Stimulated activated CD4-positive, alpha-beta T cell treated with anti-CD3 and anti-CD28 coated beads, Interleukin-15, amount 100 ng/mL, for 24 hours (primary cell): ENCODE measurements at places on chromosomes 3 and 15.

DNA sequence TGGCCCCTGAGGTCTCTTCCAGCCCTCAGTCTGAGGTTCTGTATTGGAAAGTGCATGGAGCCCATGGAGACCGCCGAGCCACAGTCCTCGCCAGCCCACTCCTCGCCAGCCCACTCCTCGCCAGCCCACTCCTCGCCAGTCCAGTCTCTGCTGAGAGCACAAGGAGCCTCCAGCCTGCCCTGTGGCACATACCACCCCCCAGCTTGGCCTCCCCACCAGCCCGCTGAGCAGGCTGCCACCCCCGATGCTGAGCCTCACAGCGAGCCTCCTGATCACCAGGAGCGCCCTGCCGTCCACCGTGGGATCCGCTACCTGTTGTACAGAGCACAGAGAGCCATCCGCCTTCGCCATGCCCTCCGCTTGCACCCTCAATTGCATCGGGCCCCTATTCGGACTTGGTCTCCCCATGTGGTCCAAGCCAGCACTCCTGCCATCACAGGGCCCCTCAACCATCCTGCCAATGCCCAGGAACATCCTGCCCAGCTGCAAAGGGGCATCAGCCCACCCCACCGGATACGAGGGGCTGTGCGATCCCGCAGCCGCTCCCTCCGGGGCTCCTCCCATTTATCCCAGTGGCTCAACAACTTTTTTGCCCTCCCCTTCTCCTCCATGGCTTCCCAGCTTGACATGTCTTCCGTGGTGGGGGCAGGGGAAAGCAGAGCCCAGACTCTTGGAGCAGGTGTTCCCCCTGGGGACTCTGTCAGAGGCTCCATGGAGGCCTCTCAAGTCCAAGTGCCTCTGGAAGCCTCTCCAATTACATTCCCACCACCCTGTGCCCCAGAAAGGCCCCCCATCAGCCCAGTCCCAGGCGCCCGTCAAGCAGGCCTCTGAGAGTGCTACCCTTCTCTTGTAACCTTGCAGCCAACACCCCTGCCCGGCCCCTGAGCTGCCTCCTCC lies 40.9 kb downstream of the PML start:
- DNase-seq = no peak

GRCh38 chr3:50322115-50322385 lies 495 bp downstream of the HYAL2 start:
- no peak for DNase-seq

DNA sequence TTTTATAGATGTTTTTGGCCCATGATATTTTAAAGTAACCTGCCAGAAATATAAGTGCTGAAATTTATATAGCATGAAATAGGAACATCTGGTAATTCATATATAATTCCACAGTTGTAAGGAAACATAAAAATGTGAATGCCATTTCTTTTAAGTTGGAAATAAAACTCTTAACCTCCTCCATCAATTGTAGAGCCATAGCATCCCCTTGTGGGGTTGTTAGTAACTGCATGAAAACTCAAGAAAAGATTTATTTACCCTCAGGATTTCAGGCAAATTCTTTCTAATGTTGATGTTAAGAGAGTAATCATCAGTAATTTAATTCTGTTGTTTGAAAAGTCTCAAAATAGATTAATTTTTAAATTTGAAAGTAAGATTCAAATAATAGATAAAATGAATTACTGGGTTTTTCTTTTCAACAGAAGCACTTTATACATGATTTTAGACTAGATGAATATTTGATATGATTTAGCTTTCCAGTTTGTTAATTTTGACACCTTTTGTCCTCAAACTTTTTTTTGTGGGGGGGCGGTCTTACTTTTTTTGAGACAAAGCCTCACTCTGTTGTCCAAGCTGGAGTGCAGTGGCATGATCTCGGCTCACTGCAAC lies 74.7 kb downstream of the RASA2 start:
- peak; percentile 31 for DNase-seq

DNA sequence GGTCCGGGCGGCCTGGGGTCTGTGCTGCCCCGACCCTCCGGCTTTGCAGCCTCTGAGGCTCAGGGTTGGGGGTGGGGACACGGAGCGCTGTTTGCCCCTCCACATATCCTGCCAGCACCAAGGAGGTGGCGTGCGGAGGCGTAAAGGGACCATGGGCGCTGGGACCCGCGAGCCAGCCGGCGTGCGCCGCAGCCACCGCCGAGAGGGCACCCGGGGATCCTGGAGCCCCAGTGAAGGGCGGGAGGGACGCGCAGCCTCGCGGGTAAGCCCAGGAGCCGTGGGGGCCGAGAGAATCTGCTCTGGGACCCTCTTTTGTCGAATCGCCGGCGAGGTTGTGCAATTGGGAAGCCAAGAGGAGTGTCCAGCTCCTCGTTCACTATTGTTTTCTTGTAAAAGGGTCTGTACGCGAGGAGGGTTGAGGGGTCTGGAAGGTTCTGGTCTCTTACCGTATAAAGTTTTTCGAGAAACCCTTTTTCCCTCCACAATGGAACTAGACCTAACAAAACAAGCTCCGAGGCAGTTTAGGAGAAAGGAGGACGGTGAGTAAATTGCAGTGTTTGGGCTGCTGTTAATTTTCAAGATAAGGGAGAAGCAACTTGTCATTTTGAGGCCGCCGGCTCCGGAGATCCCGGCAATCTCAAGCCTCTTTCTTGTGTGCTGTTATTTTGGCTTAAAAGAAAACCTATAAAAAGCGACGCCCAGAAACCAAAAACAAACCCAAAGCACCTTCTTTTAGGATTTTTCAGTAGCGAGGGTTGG lies 29.9 kb upstream of the ST3GAL6 start:
- DNase-seq = peak; percentile 41

DNA sequence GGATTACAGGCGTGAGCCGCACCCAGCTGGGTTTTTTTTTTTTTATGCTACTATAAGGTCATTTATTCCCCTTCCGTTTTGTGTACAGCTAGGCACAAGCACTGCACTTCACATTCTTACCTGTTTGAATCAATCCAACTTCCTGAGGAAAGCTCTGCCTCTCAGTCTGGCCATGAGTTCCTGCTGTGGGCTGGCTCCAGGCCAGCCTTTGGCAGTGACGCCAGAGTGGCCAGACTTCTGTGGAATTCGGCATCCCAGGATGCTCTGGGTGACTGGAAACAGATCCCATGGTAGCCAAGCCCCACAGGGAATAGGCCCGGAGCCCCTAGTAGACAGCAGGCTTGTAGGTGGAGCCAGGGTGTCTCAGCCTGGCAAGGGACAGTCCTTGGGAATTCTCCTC lies 21.5 kb upstream of the TIMP4 start:
- no peak for DNase-seq

- DNase-seq = no peak
These were observed 633.6 kb upstream of the UBE2E2 start for GRCh38 chr3:22569570-22569969.
